ENCODE measurements at places on chromosomes 5 and 9.

DNA sequence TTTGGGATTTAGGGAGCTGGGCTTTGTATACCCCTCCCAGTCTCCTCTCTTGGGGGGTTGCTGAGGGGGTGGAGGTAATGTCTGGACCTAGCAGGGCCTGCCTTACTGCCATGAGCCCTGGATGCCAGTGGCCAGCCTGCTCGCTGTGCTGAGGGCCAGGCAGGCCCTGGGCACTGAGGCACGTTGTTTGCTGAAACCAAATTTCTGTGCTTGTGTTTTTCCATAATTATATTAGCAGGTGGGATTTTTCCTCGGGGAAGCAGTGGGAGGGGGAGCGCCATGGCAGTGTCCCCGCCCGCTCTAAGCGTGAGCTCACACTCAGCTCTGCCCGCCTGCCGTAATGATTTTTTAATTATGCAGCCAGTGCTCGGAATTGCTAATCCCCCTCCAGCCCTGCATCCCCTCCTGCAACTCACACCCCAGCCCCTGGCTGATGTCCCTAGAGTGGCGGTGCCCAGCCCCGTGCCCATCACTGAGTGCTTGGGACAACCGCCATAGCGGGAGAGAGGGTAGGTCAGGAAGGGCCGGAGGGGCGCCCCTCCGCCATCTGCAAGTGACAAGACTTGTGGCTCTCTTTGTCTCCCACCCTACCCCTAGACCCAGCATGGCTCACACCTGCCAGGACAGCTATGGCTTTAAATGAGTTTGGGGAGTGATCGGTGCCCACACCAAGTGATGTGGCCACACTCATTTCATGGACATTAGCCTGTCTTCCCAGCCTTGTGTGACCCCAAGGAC is 20.9 kb downstream of the CXXC5 start:
- DNase-seq = no peak

GRCh38 chr5:73743161-73743560 is 117.2 kb downstream of the ARHGEF28 start:
- no peak for DNase-seq

DNA sequence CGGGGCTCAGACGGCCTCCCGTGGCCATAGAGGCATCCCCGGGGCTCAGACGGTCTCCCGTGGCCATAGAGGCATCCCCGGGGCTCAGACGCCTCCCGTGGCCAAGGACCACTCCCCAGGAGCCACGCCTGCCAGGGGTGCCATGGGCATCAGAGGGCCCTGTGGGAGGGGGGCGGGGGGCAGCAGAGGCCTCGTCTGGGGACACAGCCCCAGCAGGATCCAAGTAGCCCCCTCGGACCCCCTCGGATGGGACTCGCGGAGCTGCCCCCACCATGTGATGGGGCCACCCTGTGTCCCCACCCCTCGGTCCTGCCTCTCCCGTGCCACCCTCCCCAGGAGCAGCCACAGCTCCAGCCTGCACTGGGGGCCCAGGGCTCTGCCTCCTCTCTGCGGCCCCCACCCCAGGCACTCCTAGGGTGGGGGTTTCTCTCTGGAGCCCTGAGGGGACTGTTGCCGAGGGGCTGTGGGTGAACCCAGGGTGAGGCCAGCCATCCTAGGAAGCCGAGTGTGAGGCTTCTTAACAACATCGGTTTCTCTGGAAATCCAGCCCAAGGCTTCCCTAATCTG is 2.5 kb downstream of the ENTPD8 start:
- DNase-seq = no peak

DNA sequence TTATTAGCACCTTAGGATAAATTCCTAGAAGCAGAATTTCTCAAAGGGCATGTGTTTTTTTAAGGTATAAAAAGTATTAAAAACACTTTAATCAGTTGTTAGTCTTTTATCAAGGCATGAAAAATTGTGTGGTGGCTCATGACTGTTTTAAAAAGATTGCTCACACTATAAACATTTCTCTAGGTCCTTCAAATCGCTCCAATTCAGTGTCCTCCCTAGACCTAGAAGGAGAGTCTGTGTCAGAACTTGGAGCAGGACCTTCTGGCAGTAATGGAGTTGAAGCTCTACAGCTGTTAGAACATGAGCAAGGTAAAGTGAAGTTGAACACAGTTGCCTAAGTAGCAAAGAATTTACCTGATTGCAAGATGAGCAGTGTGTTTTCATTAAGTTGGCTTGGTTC is 62.0 kb downstream of the GAPVD1 start:
- no peak for DNase-seq

- no peak for DNase-seq
Observed at GRCh38 chr5:180982008-180982741, 6.5 kb upstream of the BTNL3 start.

- DNase-seq = no peak
Observed at GRCh38 chr5:80037366-80037765, 2.2 kb downstream of the THBS4 start.

GRCh38 chr5:142698447-142699183 is 12.7 kb upstream of the FGF1 start:
- no peak for DNase-seq

DNA sequence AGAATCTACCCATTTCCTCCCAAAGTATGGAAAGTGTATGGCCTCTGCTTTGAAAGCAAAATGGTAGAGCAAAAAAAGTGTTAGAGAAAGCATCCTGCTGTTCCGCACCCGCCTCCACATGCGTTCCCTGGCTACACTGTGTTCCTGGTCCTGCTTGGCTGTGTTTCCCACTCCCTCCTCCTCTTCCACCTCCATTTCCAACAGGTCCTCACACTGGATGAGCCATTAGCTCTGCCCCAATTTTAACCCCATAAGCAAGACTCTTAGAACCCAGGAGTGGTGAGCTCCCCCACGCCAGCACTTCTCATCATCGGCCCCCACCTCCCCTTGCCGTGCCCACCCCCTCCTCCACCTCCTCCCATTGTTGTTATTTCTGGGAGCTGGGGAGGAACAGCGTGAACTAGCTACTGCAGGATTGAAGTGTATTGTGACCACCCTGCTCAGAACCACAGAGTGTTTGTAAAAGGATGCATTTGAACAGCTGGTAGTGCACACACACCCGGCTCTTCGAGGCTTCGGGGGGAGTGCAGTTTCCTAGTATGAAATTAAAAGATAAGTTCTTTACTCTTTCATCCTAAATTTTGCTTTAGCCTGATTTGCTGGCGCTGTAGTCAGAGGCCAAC is 120.0 kb downstream of the PDZD2 start:
- DNase-seq = no peak

- DNase-seq = no peak
Observed at GRCh38 chr9:110521206-110521605, 58.3 kb downstream of the SVEP1 start.

DNA sequence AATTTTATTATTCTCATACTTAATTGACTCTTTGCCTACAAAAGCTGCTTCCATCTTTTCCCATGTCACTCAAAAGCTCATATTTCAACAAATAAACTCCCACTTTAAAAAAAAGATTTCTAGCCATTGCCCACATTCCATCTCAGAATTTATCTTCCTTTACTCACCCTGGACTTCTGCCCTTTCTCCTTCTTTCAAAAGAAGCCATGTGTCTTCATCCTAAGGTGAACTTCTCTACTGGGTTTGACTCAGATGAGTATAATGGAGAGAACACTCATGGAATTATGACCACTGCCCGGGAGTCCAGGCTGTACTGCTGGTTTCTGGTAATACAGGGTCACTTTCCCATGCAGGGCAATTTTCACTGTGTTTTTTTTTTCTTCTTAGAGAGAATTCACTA is 548.5 kb upstream of the ZNF462 start:
- no peak for DNase-seq

DNA sequence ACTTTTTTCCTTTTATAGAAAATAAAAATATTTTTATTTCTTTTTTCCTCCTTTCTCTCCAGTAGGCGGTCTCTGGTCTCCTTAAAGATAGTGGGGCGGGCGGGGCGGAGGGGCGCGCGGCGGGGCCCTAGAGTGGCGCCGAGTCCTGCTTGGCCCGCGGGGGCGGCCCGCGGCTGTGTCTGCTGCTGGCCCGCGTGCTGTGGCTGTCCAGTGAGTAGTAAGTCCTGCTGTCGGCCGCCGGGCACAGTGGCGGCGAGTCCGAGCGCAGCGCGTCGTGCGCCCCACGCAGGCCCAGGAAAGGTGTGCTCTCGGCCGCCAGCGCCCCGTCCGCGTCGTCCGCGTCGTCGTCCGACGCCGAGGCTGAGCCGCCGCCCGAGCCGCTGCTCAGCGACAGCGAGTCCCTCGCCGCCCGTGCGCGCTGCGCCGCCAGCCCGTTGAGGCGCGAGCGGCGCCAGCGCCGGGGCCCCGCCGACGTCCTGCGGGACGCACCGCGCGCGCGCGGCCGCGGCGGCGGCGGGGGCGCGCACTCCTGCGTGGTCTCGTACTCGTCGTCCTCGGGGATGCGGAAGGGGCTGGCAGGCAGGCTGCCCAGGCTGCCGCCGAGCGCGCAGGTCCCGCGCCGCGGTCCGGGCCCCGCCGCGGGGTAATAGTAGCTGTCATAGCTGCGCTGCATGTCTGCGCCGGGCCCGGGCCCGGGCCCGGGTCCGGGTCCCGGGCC is 52.3 kb downstream of the PSD2 start:
- peak; percentile 37 for DNase-seq

DNA sequence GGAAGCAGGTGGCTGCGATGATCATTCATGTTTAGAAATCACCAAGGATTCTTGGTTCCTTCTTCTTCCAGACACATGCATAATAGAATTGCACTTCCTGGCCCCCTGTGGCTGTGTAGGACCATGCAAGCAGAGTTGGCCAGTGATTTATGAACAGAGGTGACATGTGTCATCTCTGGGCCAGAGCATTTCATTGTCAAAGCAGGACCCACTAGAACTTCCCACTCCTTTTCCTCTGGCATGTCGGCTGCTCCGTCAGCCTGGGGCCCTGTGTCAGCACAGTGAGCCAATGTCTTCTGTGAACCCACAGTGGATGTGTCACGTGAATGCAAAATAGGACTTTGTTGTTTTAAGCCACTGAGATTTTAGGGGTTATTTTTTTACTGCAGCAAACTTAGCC is 59.2 kb downstream of the HSD17B3 start:
- no peak for DNase-seq

- no peak for DNase-seq
Observed at GRCh38 chr9:124248960-124249359, 8.8 kb upstream of the NEK6 start.

- no peak for DNase-seq
Observed at GRCh38 chr5:139675213-139675612, 27.1 kb downstream of the CXXC5 start.

DNA sequence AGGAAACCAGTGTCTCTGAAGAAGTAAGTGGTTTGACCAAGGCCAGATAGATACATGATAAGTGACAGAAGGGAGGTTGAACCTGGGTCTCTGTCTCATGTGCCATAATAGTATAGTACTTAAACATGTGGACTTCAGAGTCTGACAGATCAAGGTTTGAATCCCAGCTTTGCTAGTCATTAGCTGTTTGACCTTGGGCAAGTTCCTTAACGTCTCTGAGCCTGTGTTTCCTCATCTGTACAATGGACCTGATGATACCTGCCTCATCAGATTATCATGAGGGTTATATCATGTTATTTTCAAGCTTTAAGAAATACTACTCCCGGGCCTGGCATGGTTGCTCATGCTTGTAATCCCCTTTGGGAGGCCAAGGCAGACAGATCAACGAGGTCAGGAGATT is 24.9 kb downstream of the FUBP3 start:
- no peak for DNase-seq

- no peak for DNase-seq
Observed at GRCh38 chr9:127568618-127568970, 43.5 kb upstream of the STXBP1 start.

GRCh38 chr5:176781054-176781375 is 29.3 kb upstream of the UNC5A start:
- no peak for DNase-seq

- DNase-seq = no peak
Observed at GRCh38 chr5:132680780-132681475, 7.1 kb downstream of the IL4 start.

DNA sequence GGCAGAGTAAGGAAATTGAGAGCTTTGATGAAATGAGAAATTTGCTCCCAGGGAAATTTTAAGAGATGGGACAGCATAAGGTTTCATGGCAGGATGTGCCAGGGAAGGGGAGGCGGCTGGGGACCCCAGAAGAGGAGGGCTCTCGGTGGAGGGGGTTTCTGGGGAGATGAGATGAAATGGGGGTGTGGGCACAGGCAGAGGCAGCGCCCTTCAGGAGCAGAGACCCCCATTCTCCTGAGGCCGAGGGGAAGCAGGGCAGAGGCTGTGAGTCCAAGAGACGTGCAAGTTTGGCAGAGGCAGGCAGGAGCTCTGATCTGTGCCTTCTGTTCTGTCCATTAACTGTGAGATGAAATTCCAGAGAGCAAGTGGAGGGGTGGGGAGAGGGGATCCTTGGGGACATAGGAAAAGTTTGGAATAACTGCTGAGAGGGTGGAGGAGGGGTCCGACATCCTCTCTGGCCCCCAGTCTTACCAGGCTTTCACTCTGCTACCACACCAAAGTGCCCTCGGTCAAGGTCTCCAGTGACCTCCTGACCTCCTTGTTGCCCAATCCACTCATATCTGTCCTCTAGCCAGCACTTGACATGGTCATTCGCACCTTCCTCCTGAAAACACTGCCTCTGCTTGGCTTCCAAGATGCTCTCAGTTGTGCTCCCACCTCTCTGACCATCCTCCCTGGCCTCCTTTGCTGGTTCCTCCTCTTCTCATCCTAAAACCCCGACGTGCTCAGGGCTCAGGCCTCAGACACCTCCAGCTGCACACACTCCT is 108.1 kb upstream of the MVB12B start:
- no peak for DNase-seq

- no peak for DNase-seq
Observed at GRCh38 chr9:99870126-99870525, 36.3 kb upstream of the STX17 start.

GRCh38 chr5:27020973-27021372 is 17.4 kb downstream of the CDH9 start:
- DNase-seq = peak; percentile 45

- no peak for DNase-seq
Observed at GRCh38 chr9:75499812-75500211, 390.7 kb upstream of the PCSK5 start.

GRCh38 chr5:102295534-102296177 is 428 bp downstream of the SLCO4C1 start:
- DNase-seq = no peak

- peak; percentile 87 for DNase-seq
Observed at GRCh38 chr9:96513622-96514021, 63.7 kb downstream of the HABP4 start.

DNA sequence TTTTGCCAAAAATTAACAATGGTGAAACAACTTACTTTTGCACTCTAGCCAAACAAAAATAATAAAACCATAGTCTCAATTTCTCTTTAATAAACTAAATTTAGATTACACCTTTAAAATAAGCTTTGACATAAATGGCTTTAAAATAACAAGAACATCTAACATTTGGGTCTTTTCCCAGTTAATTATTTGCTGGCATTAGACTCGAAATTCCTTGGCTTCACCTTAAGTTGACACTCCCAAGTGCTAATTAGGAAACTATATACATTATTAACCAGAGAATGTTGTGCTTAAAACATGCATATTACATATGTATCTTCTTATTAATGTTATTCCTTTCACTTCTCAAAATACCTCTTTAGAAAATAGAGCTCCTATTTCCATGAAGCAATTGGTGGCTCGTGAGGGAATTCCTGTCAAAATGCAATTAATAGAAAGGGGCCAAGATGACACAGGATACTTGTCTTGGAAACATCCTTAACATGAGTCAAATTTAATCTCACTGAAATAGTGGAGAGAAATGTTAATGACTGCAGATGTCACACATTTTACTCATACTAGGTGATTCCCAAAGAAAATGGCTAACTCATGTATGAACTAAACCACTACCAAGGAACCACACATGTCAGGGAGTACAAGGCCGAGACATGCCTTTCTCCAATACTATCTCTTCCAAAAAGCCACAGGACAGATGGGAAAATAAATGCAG is 932.9 kb upstream of the DMAC1 start:
- no peak for DNase-seq

GRCh38 chr5:119136666-119137318 is 65.9 kb downstream of the DMXL1 start:
- no peak for DNase-seq

All from mesenchymal stem cell (in vitro differentiated cells and primary cell).